Activated CD8-positive, alpha-beta memory T cell treated with anti-CD3 and anti-CD28 coated beads for 1 hour (primary cell): ENCODE measurements at places on chromosomes 1 and 21.

- DNase-seq, result no peak
Observed at GRCh38 chr1:243364330-243364729, 108.5 kb downstream of the SDCCAG8 start.

DNA sequence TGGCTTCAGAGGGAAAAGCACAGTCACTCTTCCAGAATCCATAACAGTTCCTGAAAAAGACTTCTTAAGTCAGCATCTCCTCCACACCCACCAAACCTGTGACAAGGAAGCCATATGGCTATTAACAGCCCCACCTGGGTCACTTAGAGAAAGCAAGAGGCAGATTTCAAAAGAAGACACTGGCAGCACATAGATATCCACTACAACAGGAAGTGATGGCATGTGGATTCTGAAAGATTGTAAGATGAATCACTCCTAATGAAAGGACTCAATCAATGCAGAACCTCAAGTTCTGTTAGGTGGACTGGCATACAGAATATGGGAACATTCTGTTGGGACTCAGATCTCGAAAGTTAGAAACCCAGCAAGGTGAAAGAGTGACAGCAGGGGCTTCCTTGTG lies 365.9 kb downstream of the TGFB2 start:
- DNase-seq, result no peak

- DNase-seq, result no peak
Observed at GRCh38 chr1:18142471-18142870, 34.9 kb downstream of the IGSF21 start.

GRCh38 chr21:29184037-29184436 lies 53.6 kb downstream of the MAP3K7CL start:
- no peak for DNase-seq

DNA sequence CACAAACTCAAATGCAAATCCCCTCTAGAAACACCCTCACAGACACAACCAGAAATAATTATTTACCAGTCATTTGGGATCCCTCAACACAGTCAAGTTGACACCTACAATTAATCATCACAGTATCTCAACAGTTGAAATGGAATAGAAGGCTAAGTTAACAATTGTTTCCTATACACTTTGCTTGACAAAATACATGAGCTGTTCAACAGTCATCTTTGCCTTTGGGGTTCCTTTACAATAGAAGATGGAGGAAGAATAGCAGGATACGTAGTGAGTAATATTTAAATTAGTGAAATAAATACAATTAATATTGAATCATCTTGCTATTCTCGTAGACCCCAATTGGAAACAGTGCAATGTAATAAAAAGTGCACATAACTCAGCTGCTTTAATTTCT lies 487.3 kb upstream of the ADAMTS5 start:
- DNase-seq, result no peak
